ENCODE measurements at places on chromosomes 12 and 14. TPM values are rescaled to one million over a fixed set of nuclear protein-coding genes. Genes with fewer than 3 reads are reported as not detected.

The FGD6 gene
- 0.87 TPM for total RNA-seq

The ENDOU gene
- total RNA-seq = not detected

The ERP27 gene
- total RNA-seq = 1.3 TPM

The NFE2 gene
- not detected for total RNA-seq

- H3K27ac ChIP-seq = no peak overlapping the region
- no peak overlapping the region for H3K4me3 ChIP-seq
- H3K36me3 ChIP-seq = no peaks in the 10 kb centered on the region
- H3K4me1 ChIP-seq = no peaks in the 10 kb centered on the region
Observed at GRCh38 chr12:96743606-96744005, 163.5 kb upstream of the NEDD1 start.

DNA sequence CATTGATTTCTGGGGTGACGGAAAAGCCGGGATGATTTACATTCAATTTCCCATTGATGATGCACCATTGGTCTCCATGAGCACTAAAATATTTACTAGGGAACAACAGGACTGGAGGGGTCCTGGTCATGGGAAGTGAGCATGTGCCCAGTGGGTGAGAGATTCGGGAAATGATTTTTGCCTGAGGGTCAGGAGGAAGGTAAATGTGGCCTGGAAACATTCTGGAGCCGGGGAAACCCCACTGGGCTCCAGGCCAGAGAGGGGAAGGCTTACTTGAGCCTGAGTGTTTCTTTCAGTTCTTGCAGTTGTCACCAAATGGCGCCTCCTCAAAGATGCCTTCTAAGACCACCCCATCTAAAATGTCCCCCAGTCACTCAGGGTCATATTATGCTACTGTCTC is 532.3 kb upstream of the TBX3 start:
- no peak for DNase-seq
- no peaks in the 10 kb centered on the region for H3K4me1 ChIP-seq
- peaks cover 3% of the 10 kb centered on the region for H3K27me3 ChIP-seq
- no peak overlapping the region for H3K4me3 ChIP-seq
- H3K27ac ChIP-seq = no peak overlapping the region

DNA sequence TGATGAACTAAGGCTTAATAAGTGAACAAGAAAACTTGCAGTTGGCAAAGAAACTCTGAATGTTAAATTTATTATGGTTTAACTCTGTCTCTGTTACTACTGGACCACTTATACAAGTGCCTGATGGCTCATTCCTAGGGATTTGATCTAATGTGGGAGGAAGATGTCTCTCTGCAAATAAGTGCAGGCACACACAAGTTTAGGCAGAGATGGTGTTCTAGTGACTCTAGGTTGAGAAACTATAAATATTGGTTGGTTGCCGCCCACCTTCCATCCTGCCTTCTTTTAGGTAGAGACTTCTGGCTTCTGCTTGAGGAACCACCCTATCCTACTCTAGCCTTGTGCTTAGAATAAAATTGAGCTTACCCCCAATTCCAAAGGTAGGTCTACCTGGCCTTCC is 256.2 kb downstream of the PAWR start:
- H3K4me1 ChIP-seq = no peaks in the 10 kb centered on the region
- DNase-seq = no peak
- no peaks in the 10 kb centered on the region for H3K36me3 ChIP-seq

DNA sequence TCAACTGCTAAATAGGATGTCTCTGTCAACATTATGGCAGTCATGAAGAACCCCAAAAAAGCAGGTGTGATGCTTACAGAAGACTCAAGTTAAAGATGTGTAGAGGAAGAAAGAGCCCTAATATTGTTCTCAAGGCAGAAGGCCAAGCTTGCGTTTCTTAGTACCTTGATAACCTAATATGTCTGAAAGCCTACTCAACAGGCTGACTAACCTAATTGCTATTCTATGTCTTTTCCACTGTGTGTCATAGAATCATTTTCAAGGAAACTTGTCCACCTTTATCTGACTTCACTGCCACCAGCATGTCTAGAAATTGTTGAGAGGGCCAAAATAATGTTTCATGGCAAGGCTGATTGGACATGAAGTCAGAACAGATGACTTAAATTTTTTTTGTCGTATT is 373.2 kb downstream of the BTG1 start:
- no peak overlapping the region for H3K27ac ChIP-seq
- no peaks in the 10 kb centered on the region for H3K36me3 ChIP-seq
- H3K27me3 ChIP-seq = no peaks in the 10 kb centered on the region
- H3K4me3 ChIP-seq = no peak overlapping the region
- H3K4me1 ChIP-seq = peaks cover 8% of the 10 kb centered on the region

GRCh38 chr14:69281450-69282169 is 21.7 kb downstream of the GALNT16 start:
- peaks cover 4% of the 10 kb centered on the region for H3K27me3 ChIP-seq
- H3K4me3 ChIP-seq = no peak overlapping the region
- no peak for DNase-seq
- H3K4me1 ChIP-seq = no peaks in the 10 kb centered on the region
- no peaks in the 10 kb centered on the region for H3K36me3 ChIP-seq

DNA sequence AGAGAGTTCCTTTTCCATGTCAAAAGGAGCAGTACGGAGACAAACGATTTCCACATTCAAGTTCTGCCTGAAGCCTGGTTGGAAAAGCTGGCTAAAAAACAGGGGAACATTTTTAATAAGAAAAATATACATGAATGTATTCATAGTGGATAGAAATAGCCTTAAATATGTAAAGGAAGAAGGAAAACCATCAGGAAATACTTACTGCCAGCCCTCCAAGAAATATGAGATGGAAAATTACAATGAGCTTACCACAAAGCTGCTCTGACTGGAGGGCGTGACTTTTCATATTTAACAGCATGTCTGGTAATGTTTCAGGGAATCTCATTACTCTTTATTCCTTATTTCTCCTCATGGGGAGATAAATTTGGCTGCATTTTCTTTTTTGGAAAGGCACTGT is 75.9 kb upstream of the ZDHHC17 start:
- no peaks in the 10 kb centered on the region for H3K27me3 ChIP-seq
- DNase-seq = no peak

DNA sequence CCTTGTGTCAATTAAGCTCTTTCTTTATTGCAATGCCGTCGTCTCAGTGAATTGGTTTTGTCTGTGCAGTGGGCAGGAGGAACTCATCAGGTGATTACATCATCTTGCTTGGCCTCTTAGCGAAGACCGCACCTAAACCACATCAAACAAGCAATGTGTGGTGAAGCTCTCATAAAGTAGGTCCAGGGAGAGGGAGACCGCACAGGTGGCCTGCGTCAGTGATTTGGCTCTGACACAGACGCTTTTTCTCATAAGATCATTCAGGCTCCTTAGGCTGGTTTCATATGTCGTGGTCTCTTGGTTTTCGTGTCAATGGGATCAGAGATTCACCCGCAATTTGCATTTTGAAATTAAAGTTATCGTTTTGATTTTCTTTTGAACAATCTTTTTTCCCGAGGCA is 6.7 kb upstream of the TESC start:
- H3K27me3 ChIP-seq = no peaks in the 10 kb centered on the region
- H3K36me3 ChIP-seq = no peaks in the 10 kb centered on the region
- peak; percentile 44 for DNase-seq
- H3K27ac ChIP-seq = no peak overlapping the region
- no peak overlapping the region for H3K4me3 ChIP-seq

DNA sequence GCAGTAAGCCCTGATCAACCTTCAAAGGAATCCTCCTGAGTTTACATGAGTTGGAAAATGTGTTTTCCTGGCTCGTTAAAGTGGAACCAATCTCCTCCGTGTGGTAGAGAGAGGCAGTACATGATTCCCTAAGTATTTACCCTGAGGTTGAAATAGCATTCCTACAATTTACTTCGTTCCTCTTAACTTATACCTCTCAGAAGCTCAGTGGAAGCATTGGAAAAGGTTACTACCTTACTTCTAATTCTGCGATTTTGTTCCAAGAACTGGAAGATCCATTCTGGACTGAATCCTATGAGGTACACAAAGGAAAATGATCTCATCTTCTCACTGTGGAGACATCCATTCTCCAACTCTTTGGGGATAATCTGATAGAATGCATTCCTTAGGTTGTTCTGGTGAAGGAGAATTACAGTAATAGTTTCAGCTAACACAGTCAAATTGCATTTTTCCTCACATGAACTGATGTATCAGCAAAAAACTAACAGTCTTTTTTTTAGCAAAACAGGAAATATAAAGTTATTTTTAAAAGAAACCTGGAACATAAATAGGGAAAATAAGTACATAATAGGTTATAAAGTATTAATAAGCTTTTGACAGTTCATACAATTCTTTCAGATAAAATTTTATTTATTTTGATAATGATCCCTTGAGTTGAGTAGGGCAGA is 475.6 kb downstream of the PDZRN4 start:
- no peaks in the 10 kb centered on the region for H3K4me1 ChIP-seq
- H3K27me3 ChIP-seq = no peaks in the 10 kb centered on the region
- DNase-seq = no peak
- no peak overlapping the region for H3K4me3 ChIP-seq

GRCh38 chr12:71589478-71589881 is 74.2 kb downstream of the ZFC3H1 start:
- no peaks in the 10 kb centered on the region for H3K4me1 ChIP-seq
- no peak overlapping the region for H3K27ac ChIP-seq
- no peaks in the 10 kb centered on the region for H3K36me3 ChIP-seq
- DNase-seq = no peak
- H3K4me3 ChIP-seq = no peak overlapping the region

- peaks cover 9% of the 10 kb centered on the region for H3K27me3 ChIP-seq
- no peaks in the 10 kb centered on the region for H3K36me3 ChIP-seq
- DNase-seq = no peak
- no peak overlapping the region for H3K27ac ChIP-seq
Observed at GRCh38 chr12:15045451-15045850, 72.6 kb downstream of the PDE6H start.

All from activated naive CD8-positive, alpha-beta T cell treated with anti-CD3 and anti-CD28 coated beads for 36 hours (primary cell).